ENCODE measurements at places on chromosomes 3 and 15.

DNA sequence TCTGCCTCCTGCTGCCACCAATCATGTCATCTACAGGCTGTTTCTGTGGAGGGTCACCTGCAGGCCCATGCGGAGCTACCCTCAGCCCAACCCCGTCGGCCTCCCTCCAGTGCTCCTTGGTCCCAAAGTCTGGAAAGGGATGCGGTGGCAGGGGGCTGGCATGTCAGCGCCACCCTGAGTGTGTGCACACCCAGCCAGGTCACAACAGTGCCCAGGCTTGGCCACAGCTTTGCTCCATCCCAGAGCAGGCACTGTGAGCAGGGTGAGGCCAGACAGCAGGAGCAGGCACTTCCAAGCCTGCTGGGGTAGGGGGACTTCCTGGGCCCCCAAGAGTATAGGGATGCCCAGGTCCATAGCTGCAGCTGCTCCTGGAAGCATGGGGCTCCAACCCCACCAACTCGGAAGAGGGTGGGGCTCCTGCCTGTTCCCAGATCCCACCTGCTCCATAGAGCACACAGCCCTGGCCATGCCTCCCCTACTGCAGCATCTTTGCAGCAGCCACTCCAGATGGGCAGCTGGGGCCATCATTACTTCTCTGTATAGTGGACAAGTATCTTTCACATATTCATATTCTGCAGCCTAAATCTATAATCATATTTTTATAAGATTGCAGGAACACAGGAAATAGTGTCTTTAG lies 109.3 kb downstream of the CBLB start:
- DNase-seq, result no peak

DNA sequence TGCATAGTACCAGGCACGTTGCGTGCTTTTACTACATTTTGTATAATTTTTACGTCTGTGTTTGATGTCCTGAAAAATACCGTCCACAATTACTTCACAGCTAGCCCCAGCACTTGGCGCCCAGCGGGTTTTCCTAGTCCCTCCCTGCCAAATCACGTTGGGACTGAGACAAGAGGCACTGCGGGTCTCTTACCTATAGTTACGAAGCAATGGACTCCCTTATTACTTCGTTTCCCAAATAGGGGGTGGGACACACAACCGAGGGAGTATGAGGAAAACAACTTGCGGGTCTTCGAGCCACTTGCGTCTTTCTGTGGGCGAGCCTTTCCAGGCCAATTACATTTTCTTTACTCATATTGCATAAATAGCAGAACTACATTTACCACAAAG lies 620 bp upstream of the CMSS1 start:
- no peak for DNase-seq

DNA sequence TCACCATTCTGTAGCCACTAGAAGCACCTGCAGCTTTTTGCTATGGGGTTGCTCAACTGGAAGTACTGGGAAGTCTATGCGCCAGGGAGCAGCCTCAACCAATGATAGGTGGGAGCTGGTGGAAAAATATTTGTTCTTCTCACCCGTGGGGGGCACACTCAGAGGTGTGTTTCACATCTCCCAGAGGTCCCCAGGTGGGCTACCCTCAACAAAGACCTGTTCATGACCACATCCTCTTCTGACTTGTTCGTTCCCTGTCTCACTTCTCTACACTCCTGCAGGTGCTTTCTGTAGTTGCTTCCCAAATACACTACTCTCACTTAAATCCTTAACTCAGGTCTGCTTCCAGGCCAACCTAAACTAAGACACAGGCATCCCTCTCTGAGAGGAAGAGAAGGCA lies 3.6 kb downstream of the CAMP start:
- DNase-seq, result no peak

DNA sequence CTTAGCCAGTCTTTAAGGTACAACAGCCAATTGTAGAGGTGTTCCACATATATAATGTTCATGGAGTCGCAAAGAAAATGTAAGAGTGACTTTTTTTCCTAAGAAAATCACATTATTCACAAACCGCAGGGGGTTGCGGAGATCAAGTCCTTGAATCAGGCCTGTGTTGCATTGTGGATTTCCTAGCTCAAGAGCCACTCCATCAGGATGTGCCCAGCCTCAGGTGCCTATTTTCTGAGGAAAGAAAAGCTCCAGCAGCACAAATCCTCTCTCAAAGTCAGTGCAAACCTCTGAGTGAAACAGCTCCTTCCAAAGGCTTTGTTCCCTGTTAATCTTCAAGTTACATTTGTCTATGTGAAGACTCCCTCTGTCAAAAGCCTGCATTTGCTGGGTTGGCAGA lies 349.4 kb downstream of the CLSTN2 start:
- no peak for DNase-seq

GRCh38 chr3:119018690-119019463 lies 15.8 kb downstream of the IGSF11 start:
- no peak for DNase-seq

DNA sequence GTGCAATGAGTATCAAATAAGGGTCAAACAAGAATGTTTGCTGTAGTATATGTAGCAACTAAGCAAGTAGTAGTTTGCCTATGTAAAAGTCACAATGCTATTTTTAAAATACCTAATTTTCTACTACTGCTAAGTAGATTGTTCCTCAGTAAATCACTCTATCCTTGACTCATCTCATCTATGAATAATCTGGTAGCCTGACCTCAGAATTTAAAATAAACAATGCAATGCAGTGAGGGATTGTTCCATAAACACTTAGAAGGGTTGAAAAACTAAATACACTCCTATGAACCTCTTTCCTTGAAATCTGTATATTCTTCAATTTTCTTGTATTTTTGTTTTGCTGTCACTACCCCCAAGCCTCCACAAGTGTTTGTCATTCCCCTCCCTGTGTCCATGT lies 253.3 kb downstream of the TBC1D5 start:
- no peak for DNase-seq

DNA sequence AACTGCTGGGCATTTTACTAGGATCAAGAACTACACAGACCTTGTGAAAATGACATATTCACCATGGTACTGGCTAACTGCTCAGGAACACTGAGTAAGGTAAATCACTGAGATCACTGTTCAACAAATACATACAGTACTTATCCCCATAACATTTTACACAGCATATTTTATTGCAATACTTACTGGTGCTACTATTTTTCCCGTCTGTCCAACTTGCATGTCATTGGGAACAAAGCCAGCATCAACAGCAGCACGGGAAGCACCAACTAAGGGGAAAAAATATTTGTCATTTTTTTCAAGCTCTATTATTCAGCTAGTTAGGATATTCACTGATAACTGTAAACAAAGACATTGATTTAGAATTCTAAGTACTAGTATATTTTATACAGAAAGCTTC lies 37.0 kb downstream of the ETFA start:
- DNase-seq, result no peak

DNA sequence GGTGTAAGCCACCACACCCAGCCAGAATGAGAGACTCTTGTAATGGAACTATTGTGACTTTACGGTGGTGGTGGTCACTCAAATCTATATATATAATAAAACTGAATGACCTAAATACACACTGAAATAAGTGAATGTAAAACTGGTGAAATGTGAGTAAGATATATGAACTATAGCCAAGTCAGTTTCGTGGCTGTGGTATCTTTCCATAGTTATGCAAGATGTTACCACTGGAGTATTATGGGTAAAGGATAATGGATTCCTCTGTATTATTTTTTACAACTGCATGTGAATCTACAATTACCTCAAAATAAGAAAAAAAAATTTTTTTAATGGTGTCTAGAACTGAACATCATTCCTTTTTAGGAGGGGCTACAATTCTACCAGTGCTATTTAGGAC lies 21.9 kb downstream of the PIK3CB start:
- no peak for DNase-seq

- no peak for DNase-seq
Measured at GRCh38 chr3:13023235-13023970, 49.8 kb downstream of the IQSEC1 start.

DNA sequence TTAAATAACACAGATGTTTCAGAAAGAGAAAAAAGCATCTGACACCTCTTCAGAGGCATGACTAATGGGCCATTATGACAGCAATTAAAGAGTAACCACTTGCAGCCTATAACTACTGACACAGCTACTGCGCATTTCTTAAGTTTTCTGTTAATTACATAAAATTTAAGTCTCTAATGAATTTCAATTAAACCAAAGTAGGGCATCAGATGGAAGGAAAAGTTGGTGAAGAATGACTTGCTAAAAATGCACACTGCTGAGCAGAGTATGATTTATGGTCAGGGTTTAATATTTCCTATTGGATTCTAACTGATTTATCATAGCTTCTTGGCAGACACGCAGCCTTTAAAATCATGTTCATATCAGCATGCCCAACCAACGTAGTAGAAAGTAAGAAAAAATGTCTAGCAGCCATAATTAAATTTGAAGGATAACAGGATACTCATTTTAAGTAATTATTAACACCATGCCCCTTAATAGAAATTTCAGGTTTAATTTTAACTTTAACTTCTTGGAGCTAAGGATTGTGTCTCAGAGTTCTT lies 140.0 kb downstream of the CBLB start:
- no peak for DNase-seq

- DNase-seq, result no peak
Measured at GRCh38 chr15:33016405-33017024, 178.0 kb downstream of the FMN1 start.

- no peak for DNase-seq
Measured at GRCh38 chr3:52054661-52055511, 1.5 kb downstream of the DUSP7 start.

GRCh38 chr3:123926396-123926795 lies 34.6 kb downstream of the CCDC14 start:
- DNase-seq, result no peak

GRCh38 chr3:129176051-129176450 lies 7.6 kb downstream of the CNBP start:
- no peak for DNase-seq

- no peak for DNase-seq
Measured at GRCh38 chr3:181725131-181725731, 13.5 kb downstream of the SOX2 start.

DNA sequence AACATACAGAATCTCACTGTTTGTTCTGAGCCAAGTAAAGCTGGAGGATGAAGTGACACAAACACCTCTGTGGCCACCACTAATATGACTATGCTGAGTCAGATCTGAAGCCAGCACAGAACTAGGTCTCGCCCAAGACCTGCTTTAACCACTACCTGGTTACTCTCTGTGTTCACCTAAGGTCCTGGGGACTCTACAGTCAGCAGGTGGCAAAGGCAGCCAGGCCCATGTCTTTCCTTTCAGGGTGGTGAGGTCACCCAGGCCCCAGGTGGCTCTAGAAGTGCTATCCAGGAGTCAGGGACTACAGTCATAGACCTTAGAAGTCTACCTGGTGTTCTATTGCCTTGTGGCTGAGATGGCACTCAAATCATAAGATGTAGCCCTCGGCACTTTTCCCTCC lies 287.9 kb upstream of the ARRDC4 start:
- no peak for DNase-seq

DNA sequence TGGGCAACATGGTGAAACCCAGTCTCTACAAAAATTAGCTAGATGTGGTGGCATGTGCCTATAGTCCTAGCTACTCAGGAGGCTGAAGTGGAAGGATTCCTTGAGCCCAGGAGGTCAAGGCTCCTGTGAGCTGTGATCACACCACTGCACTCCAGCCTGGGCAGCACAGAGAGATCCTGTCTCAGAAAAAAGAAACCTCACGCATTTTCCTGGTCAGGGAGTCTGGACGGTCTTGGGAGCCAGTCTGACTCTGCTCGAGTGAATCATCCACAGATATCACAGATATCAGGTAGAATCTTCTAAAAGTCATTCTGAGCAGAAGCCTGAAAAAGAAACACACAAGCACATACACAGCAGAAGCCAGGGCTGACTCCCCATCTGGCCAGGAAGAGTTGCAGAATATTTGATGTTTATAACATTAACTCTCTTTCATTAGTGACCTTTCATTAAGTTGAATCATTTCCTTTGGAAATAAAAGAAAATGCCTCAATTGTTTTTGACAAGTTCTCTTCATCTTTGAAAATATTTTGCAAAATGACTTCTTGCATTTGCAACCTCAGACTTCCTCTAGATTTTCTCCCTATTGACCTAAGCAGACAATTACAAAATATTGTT lies 56.5 kb upstream of the ABHD17C start:
- no peak for DNase-seq

GRCh38 chr15:78440375-78441373 lies 2.7 kb downstream of the IREB2 start:
- no peak for DNase-seq

- no peak for DNase-seq
Measured at GRCh38 chr3:52860424-52860768, 25.6 kb upstream of the MUSTN1 start.

DNA sequence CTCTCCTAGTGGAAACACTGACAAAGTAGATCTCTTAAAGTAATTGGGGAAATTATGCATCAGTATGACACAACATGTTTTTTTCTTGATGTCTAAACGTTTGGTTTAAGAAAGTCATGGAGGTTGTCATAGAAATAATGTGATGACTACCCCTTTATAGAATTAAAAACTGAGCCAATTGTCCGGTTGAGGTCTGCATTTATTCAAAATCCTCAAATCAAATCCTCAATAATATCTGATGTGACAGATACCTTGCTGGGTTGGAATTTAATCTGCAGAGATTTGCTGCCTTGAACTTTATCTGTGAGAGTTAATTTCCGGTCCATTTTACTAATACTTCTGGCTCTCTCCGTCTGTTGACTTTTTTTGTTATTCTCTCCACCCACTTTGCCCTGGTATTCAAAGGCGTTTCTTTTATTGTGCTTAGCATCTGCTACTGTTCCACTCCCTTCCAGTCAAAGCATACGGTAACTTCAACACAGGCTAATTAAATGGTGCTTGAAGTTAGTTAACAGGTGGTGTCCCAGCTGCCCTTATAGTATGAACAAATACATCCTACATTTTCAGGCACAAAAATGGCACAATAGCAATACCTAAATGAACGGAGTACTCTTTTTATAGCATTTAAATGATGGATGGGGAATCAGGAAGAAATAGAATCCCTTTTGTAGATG lies 628.3 kb downstream of the ROBO1 start:
- DNase-seq, result no peak

GRCh38 chr3:46284981-46285683 lies 42.9 kb downstream of the CCR3 start:
- DNase-seq, result no peak

DNA sequence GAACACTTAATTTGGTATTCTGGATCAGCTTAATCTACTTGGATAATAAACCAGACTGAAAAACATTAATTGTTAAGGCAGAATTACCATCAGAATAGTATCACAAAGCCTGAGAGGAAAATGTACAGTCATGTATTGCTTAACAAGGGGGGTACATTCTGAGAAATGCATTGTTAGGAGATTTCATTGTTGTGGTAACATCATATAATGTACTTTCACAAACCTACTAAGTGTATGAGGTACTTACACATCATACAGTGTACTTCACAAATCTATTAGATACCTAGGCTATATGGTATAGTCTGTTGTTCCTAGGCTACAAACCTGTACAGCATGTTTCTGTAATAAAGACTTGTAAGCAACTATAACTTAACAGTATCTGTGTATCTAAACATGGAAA lies 68.2 kb downstream of the NBEAL2 start:
- DNase-seq, result no peak
